Psoas muscle (tissue), 8 donors: ENCODE measurements at places on chromosomes 5 and 9. TPM values are rescaled to one million over a fixed set of nuclear protein-coding genes. Genes with fewer than 3 reads are reported as not detected.

LRRTM2 gene
- not detected for total RNA-seq

FAM78A gene
- total RNA-seq, result 16.5 TPM

- H3K27ac ChIP-seq, result peak overlapping the region; percentile 51
- DNase-seq, result peak; percentile 67
- H3K4me1 ChIP-seq, result peaks cover 10% of the 10 kb centered on the region
- peaks cover 3% of the 10 kb centered on the region for H3K36me3 ChIP-seq
- H3K4me3 ChIP-seq, result no peak overlapping the region
- H3K27me3 ChIP-seq, result no peaks in the 10 kb centered on the region
Measured at GRCh38 chr5:6365977-6366590, 12.3 kb downstream of the MED10 start.

GRCh38 chr5:1673042-1673677 lies 126.5 kb downstream of the MRPL36 start:
- no peak overlapping the region for H3K4me3 ChIP-seq
- H3K4me1 ChIP-seq, result no peaks in the 10 kb centered on the region

GRCh38 chr9:87445646-87446045 lies 52.0 kb upstream of the DAPK1 start:
- H3K36me3 ChIP-seq, result no peaks in the 10 kb centered on the region
- no peak overlapping the region for H3K27ac ChIP-seq
- peak overlapping the region; percentile 39 for H3K4me3 ChIP-seq
- H3K4me1 ChIP-seq, result no peaks in the 10 kb centered on the region
- H3K27me3 ChIP-seq, result no peaks in the 10 kb centered on the region
